ENCODE measurements at places on chromosomes 4 and X.

- DNase-seq, result no peak
Measured at GRCh38 chr4:180727478-180727877, 1515.7 kb upstream of the TENM3 start.

- no peak for DNase-seq
Measured at GRCh38 chr4:99832321-99832720, 15.7 kb downstream of the DAPP1 start.

GRCh38 chr4:22190855-22191254, 242.3 kb upstream of the KCNIP4 start:
- DNase-seq, result no peak

DNA sequence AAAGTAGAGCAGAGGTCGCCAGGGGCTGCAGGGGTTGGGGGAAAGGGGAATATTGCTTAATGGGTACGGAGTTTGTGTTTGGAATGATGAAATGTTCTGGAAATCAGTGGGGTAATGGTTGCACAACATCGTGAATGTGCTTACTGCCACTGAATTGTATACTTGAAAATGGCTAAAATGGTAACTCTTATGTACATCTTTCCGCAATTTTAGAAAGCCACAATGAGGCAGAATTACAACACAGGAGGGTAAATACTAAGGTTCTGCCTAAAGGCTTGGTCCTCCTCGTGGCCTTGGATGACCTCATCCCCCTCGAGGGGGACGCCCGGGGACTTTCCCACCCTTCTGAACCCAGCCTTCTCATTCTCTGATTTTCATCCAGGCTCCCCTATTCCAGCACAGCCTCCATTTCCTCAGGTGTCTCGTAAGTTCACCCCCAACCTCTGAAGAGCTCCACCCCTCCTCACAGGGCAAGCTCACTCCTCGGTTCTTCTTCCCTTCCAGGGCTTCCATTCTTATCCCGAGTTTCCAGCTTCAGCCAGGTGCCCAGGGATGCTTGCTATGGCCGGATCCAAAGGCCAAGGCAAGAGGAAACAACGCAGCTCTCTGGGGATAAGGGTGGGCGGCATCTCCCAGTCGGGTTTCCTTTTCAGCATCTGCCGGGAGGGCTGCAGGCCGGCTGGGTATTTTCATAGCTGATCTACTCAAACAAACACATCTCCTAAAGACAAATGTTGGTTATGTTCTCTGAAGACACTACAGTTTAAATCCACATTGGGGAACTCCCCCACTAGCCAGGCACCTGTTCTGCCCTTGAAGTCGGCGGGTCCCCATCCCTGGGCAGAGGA, 71.3 kb upstream of the ACSL1 start:
- DNase-seq, result peak; percentile 50

- DNase-seq, result no peak
Measured at GRCh38 chr4:106208481-106209460, 107.2 kb downstream of the TBCK start.

Measured in GM13977 (cell line).